ENCODE measurements at places on chromosomes 13 and 19.

GRCh38 chr13:50677258-50677657, 166.2 kb downstream of the DLEU7 start:
- no peaks in the 10 kb centered on the region for H3K36me3 ChIP-seq
- no peak overlapping the region for H3K4me3 ChIP-seq
- no peak for DNase-seq
- no peaks in the 10 kb centered on the region for H3K27me3 ChIP-seq
- H3K4me1 ChIP-seq = no peaks in the 10 kb centered on the region

DNA sequence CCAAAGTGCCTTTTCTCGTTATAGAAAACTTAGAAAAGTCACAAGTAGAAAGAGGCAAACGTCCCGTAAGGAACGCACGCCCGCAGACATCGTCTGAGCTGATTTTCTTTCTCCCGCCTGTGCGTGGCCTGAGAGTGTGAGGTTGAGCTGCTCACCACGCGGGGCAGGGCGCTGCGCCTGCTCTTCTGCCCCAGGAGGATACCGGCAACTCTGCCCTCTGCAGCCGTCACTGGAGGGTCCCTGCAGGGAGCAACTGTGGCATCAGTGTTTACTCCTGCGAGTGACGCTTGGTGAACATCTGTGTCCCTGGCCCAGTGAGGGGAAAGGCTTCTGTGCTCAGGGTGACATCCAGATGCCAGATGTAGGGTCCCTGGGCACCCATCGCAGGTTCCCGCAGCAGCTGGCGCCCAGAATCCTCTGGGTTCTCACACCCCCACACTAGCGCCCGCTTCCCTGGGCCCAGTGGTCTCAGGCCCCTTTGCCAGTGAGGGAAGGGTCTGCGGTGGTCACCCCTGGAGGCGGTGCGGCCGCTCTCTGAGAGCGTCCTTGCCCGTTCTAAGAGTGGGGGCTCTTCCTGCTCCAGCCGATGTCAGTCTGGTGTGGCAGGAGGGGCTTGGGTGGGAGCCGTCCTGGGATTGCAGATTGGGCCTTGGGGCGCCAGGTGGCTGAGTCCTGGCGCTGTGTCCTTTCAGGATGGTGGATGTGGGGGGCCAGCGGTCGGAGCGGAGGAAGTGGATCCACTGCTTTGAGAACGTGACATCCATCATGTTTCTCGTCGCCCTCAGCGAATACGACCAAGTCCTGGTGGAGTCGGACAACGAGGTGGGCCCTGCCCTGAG, 17.4 kb upstream of the GNA15 start:
- no peak overlapping the region for H3K4me3 ChIP-seq
- DNase-seq = no peak
- no peaks in the 10 kb centered on the region for H3K27me3 ChIP-seq
- peaks cover 3% of the 10 kb centered on the region for H3K4me1 ChIP-seq
- no peak overlapping the region for H3K27ac ChIP-seq
- no peaks in the 10 kb centered on the region for H3K36me3 ChIP-seq

DNA sequence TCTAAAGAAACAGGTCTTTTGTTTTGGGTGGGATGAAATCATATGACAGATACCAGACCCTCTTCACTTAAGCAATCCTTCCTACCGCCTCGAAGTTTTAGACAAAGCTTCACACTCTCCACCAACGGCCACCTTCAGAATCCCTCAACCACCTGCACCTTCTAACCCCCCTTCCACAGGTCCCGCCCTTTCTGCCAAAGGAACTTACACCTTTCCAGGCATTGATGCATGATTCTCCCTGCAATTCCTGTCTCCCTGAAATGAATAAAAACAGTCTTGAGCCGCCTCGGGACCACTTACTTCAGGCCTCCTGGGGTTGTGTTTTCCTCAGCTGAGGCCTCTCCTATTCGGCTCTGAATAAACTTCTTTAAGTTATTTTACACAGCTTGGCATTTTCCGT, 859 bp downstream of the ZNF433 start:
- DNase-seq = no peak
- H3K4me1 ChIP-seq = peaks cover 4% of the 10 kb centered on the region
- peak overlapping the region; percentile 69 for H3K4me3 ChIP-seq

GRCh38 chr13:68998056-68998455, 1109.6 kb upstream of the ATXN8OS start:
- H3K27ac ChIP-seq = no peak overlapping the region
- no peaks in the 10 kb centered on the region for H3K4me1 ChIP-seq
- no peaks in the 10 kb centered on the region for H3K36me3 ChIP-seq
- DNase-seq = no peak
- H3K27me3 ChIP-seq = no peaks in the 10 kb centered on the region
- H3K4me3 ChIP-seq = no peak overlapping the region

DNA sequence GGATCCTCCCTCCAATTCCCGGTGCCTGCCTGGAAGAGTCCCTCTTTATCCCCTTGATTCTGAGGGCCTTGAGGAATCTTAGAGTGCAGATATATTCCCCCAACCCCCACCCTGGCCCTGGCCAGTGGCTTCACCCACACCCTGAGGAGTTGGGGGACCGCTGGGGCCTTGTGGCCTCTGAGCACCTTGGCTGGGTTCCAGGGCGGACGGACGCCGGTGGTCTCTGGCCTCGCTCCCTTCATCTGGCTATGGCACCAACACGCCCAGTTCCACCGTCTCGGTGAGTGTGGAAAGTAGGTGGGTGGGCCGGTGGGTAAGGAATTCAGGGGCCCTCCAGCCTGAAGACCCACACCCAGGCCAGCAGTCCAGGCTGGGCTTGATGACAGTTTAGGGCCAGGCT, 5.0 kb downstream of the MAST1 start:
- no peak overlapping the region for H3K4me3 ChIP-seq
- H3K27ac ChIP-seq = no peak overlapping the region
- H3K4me1 ChIP-seq = no peaks in the 10 kb centered on the region
- no peaks in the 10 kb centered on the region for H3K36me3 ChIP-seq
- H3K27me3 ChIP-seq = no peaks in the 10 kb centered on the region

DNA sequence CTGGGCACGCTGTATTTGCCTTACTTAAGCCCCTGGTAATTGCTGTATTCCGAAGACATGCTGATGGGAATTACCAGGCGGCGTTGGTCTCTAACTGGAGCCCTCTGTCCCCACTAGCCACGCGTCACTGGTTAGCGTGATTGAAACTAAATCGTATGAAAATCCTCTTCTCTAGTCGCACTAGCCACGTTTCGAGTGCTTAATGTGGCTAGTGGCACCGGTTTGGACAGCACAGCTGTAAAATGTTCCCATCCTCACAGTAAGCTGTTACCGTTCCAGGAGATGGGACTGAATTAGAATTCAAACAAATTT, 676 bp downstream of the BRCA2 start:
- H3K27me3 ChIP-seq = no peaks in the 10 kb centered on the region
- H3K4me1 ChIP-seq = 0 out of 2 replicates have a peak, but pooled peaks cover 3% of the 10 kb centered on the region
- H3K36me3 ChIP-seq = no peaks in the 10 kb centered on the region
- H3K27ac ChIP-seq = peak overlapping the region; percentile 89

- H3K4me3 ChIP-seq = no peak overlapping the region
- no peaks in the 10 kb centered on the region for H3K27me3 ChIP-seq
- DNase-seq = no peak
- no peaks in the 10 kb centered on the region for H3K36me3 ChIP-seq
- H3K27ac ChIP-seq = no peak overlapping the region
Observed at GRCh38 chr13:36850790-36851438, 31.9 kb downstream of the RFXAP start.

DNA sequence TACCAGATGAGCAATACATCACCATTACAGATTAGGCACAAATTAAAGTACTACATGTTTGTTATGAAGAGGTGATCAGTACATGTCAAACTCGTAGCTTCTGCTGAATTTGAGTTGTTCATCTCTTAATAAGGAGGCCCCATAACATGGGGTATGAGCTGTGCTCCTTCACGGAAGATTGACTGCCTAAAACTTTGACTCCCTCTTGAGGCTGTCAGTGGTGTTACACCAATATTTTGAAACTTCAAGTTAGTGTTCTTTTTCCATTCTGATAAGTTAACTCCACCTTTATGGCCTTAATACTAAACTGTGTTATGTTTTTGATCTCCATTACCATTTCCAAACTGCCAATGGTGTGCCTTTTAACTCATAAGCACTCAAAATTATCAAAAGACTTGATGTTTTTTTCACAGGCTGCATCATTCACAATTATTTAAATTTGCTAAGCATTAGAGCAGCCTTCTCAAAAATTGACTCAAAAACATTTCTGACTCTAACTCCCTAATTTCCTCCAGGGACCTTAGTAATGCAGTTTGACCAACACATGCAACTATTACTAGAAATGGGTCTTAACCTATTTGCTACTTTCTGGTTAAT, 1591.5 kb downstream of the PCDH9 start:
- no peaks in the 10 kb centered on the region for H3K36me3 ChIP-seq
- H3K27ac ChIP-seq = no peak overlapping the region
- no peaks in the 10 kb centered on the region for H3K27me3 ChIP-seq
- DNase-seq = peak; percentile 22

DNA sequence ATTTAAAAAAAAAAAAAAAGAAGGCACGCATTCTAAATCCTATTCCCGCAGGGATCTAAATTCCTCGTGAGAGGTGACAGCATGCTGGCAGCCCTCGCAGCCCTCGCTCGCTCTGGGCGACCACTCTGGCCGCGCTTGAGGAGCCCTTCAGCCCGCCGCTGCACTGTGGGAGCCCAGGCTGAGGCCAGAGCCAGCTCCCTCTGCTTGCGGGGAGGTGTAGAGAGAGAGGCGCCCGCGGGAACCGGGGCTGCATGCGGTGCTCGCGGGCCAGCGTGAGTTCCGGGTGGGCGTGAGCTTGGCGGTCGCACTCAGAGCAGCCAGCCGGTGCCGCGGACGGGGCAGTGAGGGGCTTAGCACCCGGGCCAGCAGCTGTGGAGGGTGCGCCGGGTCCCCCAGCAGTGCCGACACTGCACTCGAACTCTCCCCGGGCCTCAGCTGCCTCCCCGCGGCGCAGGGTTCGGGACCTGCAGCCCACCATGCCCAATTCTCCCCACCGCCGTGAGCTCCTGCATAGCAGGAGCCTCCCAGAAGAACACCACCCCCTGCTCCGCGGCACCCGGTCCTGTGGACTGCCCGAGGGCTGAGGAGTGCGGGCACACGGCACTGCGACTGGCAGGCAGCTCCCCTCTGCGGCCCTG, 553.9 kb downstream of the LMO7 start:
- no peaks in the 10 kb centered on the region for H3K4me1 ChIP-seq
- no peak overlapping the region for H3K4me3 ChIP-seq
- DNase-seq = no peak
- no peaks in the 10 kb centered on the region for H3K36me3 ChIP-seq
- no peak overlapping the region for H3K27ac ChIP-seq

DNA sequence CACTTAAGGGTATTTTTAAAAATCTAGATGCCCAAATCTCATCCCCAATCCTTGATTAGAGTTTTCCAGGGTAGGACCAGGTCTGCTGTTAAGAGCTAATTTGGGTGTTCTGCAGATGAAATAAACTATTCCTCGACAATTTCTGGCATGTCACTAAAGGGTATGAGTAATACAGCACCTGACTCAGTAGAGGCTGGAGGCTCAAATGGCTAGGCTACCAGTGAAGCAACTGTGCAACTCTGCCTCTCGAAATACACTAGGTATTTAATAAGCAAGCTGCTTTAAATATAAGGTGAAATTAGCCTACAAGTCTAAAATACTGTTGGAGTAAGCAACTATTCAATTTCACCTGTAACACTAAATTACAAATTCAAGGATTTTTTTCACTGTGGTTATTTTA, 1.5 kb downstream of the RNF6 start:
- peak overlapping the region; percentile 92 for H3K4me3 ChIP-seq
- peak overlapping the region; percentile 95 for H3K27ac ChIP-seq
- H3K4me1 ChIP-seq = peaks cover 10% of the 10 kb centered on the region
- no peaks in the 10 kb centered on the region for H3K27me3 ChIP-seq
- DNase-seq = peak; percentile 5

GRCh38 chr19:47790398-47790814, 11.9 kb downstream of the SELENOW start:
- H3K4me1 ChIP-seq = no peaks in the 10 kb centered on the region
- no peaks in the 10 kb centered on the region for H3K36me3 ChIP-seq
- DNase-seq = peak; percentile 32
- H3K27me3 ChIP-seq = no peaks in the 10 kb centered on the region
- no peak overlapping the region for H3K27ac ChIP-seq

- no peak for DNase-seq
- no peak overlapping the region for H3K4me3 ChIP-seq
- no peaks in the 10 kb centered on the region for H3K4me1 ChIP-seq
Observed at GRCh38 chr13:42486711-42487198, 87.2 kb upstream of the TNFSF11 start.

- no peaks in the 10 kb centered on the region for H3K4me1 ChIP-seq
- no peak overlapping the region for H3K4me3 ChIP-seq
- no peak for DNase-seq
- H3K36me3 ChIP-seq = no peaks in the 10 kb centered on the region
- no peak overlapping the region for H3K27ac ChIP-seq
Observed at GRCh38 chr13:24734950-24735349, 29.0 kb upstream of the RNF17 start.

DNA sequence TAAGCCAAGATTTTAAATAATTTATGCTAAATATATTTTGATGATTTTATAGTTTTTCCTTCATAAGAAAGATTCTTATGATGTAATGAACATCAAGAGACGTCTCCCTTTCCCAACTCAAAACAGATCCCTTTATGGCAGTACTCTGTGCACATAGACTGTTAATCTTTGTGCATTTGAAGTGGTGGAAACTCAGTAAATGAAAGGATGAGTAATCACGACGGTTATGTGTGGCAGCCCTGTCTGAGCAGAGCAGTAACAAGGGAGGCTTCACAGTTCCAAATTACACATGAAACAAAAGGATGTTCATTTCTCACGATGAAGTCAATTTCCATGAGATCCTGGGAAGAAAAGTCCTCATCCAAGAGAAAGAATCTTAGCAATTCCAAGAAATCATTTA, 498.1 kb downstream of the KLF5 start:
- no peak overlapping the region for H3K4me3 ChIP-seq
- H3K27ac ChIP-seq = no peak overlapping the region
- no peaks in the 10 kb centered on the region for H3K36me3 ChIP-seq
- no peak for DNase-seq
- no peaks in the 10 kb centered on the region for H3K4me1 ChIP-seq
- no peaks in the 10 kb centered on the region for H3K27me3 ChIP-seq

DNA sequence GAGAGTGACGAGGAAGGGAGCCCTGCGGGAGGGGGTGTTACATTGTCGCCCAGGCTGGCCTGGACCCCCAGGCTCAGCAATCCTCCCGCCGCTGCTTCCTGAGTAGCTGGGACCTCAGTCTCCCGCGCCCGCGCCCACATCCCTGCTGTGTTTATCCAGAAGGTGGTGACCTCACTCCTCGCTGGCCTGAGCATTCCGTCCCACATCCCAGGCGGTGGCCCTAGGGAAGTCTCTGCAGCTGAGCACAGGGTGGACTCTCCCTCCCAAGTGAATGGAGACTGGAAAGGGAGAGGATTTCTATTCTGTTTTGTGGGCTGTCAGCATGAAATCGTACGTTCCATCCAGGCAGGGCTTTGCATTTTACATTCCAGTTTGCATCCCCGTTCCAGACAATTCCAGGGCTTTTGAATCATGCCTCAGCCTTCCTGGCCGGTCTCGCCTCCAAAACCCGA, 401 bp upstream of the ZNF765 start:
- H3K4me1 ChIP-seq = peaks cover 3% of the 10 kb centered on the region
- DNase-seq = peak; percentile 30
- H3K27ac ChIP-seq = peak overlapping the region; percentile 91
- peaks cover 3% of the 10 kb centered on the region for H3K36me3 ChIP-seq
- no peaks in the 10 kb centered on the region for H3K27me3 ChIP-seq

GRCh38 chr13:112966776-112967175, 2.2 kb upstream of the MCF2L start:
- no peak for DNase-seq
- peaks cover 9% of the 10 kb centered on the region for H3K27me3 ChIP-seq
- H3K4me1 ChIP-seq = no peaks in the 10 kb centered on the region
- H3K36me3 ChIP-seq = no peaks in the 10 kb centered on the region

GRCh38 chr13:22736084-22736767, 444.6 kb upstream of the SGCG start:
- no peak for DNase-seq
- H3K4me1 ChIP-seq = no peaks in the 10 kb centered on the region
- no peaks in the 10 kb centered on the region for H3K36me3 ChIP-seq
- no peaks in the 10 kb centered on the region for H3K27me3 ChIP-seq
- no peak overlapping the region for H3K27ac ChIP-seq

Measured in Panc1 (cell line).